NCI-H446 treated with DMSO at 0.1 percent for 48 hours (cell line): ENCODE measurements at places on chromosomes 2 and 18.

- DNase-seq: no peak
These were observed 84.2 kb downstream of the SLC8A1 start for GRCh38 chr2:40367652-40368051.

DNA sequence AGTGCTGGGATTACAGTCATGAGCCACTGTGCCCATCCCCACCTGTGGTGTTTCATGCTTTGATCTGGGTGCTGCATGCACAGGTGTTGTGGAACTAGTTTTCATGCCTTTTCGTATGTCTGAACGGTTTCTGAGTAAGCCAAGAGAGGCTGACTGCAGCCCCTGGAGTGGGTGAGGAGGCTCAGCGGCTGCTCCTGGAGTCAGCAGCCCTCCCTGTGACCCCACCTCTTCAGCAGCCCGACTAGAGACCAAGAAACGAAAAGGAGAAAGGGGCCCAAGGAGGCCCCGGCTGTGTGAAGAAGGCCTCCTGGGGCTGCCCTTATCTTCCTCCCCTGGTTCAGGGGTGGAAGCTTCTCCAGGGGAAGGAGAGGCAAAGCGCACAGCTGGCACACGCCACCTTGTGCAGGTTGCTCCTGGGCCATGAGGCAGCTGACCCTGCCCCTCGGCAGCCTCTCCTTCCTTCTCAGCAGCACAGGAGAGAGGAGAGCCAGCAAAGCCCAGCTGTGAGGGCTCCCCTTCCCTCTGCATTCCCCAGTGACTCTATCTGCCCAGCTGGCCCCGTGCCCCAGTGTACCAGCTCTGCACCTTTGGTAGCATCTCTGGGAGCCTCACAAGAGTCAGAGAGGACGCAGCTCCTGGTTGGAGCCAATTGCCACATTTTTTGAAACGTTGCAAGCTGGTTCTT, 182.5 kb upstream of the HS6ST1 start:
- DNase-seq: no peak

GRCh38 chr2:95008306-95008705, 17.2 kb upstream of the MAL start:
- no peak for DNase-seq

DNA sequence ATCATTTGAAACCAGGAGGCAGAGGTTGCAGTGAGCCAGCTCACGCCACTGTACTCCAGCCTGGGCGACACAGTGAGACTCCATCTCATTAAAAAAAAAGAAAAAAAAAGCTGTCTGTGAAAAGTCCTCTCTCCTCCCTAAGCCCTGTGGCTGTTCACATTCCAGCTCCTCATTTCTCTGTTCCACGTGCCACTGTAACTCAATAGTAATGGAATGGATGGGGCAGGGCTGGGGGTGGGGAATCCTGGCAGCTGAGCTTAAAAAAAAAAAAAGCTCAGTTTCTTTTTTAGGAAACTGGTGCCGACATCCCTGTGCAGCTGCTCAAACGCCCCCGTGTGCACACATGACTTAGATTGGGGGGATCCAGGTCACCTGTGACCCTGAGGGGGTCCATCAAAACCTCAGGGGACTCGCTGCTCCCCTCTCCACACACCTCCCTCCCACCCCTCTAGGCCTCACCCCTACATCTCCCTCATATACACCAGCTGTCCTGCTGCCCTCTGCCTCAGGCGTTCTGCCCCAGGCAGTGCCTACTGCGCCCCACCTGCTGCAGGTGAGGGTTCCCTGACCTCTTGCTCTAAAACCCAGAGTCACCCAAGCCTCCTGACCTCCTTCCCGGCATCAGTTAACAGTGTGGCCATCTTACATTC, 255.4 kb downstream of the AGAP1 start:
- DNase-seq: no peak

- no peak for DNase-seq
These were observed 172.9 kb upstream of the SETBP1 start for GRCh38 chr18:44507729-44508325.

GRCh38 chr2:215613280-215613679, 177.4 kb upstream of the FN1 start:
- no peak for DNase-seq

- DNase-seq: no peak
These were observed 350.3 kb upstream of the HS6ST1 start for GRCh38 chr2:128668946-128669345.

DNA sequence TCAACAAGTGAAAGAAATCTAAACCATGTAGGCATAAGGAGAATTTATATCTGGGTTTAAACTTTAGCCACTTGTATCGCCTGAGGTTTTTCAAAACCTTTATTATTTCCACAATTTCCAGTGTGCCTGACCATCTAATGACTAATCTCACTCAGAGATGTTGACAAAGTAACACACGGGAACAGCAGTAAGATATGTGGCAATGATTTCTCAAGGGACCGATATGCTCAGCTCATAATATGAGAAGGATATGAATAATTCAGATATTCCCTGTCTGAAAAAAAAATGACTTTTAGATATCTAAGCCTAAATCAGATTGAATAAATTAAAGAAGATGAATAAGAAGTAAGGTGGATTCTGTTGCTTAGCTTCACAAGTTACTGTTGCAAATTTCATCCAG, 43.5 kb downstream of the TMEM163 start:
- DNase-seq: no peak

DNA sequence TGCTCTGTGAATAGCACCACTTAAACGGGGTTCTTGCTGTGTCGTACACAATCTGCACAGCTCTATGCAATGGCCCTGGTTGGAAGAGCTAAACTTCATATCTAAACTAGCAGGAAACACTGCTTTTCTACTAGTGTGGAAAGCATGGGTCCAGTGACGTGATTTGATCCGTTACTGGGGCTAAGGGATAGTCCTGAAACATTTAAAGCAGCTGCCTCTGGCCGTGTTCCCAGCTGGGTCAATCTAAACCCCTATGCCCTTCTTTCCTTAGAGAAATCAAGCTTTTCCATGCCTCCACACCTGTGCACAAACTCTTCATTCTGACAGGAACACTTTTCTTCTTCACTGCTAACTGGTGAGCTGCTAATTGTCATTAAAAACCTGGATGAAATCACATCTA, 5.4 kb upstream of the IGFBP5 start:
- no peak for DNase-seq

- DNase-seq: peak; percentile 25
These were observed at the start of gene KCNK3 for GRCh38 chr2:26692279-26692896. Gene KCNK3, plus strand, starts transcription at chr2:26692722. Its CDS starts 154 bp downstream, at chr2:26692876.

- no peak for DNase-seq
These were observed 589 bp upstream of the DAW1 start for GRCh38 chr2:227870710-227871374.

DNA sequence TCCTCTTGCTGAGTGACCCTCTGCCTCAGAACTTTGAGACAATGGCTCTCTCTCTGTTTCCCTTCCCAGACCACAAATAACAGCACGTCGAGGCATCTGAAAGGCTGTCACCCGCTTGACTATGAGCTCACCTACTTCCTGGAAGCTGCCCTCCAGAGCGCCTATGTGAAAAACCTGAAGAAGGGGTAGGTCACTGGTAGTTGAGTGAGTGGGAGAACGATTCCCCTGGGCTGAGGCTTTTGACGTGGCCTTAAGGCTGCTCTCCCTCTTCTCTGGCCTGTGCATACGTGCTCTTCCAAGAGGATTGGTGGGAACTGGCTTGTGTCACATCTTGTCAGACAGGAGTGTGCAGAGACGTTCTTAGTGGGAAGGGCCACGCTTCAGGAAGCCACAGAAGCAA, 63.1 kb upstream of the MCFD2 start:
- DNase-seq: no peak

GRCh38 chr2:234714711-234715110, 217.8 kb upstream of the ARL4C start:
- no peak for DNase-seq

- no peak for DNase-seq
These were observed 7.2 kb upstream of the TMEM182 start for GRCh38 chr2:102754456-102755145.

GRCh38 chr2:30862054-30862651, 54.9 kb upstream of the CAPN13 start:
- peak; percentile 43 for DNase-seq

- no peak for DNase-seq
These were observed 756.4 kb upstream of the ID2 start for GRCh38 chr2:7925506-7925905.

DNA sequence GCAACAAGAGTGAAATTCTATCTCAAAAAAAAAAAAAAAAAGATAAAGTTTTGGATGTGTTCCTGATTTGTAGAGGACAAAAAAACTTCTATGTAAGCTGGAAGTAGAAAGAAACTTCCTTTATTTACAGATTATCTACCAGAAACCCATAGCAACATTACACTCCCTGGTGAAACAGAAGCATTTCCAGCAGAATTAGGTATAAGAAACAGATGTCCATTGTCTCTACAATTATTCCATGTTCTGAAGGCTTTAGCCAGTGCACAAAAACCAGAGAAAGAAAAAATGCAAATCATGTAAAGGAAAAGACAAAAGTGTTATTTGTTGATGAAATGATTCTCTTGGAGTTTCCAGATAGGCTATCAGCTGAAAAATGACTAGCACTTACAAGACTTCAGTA, 4.9 kb downstream of the TUBB6 start:
- no peak for DNase-seq

DNA sequence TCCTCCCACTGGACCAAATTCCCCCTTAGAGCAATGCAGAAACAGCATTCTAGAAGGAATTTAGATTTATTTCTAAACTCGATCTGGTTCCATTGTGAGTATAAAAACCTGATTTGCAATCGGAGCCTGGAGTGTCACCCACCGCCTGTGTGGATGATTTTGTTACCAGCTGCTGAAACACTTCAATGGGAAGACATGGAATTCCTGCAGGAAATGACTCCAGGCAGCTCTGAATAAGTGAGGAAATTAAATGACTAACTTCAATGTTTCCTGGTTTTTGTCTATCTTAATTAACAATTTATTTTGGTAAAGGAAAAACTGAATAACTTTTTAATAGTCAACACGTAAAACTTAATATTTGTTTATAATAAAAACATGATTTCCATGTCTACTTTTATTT, 19.3 kb downstream of the CTAGE1 start:
- no peak for DNase-seq

- DNase-seq: no peak
These were observed 32.5 kb upstream of the ARL5A start for GRCh38 chr2:151860613-151861146.

DNA sequence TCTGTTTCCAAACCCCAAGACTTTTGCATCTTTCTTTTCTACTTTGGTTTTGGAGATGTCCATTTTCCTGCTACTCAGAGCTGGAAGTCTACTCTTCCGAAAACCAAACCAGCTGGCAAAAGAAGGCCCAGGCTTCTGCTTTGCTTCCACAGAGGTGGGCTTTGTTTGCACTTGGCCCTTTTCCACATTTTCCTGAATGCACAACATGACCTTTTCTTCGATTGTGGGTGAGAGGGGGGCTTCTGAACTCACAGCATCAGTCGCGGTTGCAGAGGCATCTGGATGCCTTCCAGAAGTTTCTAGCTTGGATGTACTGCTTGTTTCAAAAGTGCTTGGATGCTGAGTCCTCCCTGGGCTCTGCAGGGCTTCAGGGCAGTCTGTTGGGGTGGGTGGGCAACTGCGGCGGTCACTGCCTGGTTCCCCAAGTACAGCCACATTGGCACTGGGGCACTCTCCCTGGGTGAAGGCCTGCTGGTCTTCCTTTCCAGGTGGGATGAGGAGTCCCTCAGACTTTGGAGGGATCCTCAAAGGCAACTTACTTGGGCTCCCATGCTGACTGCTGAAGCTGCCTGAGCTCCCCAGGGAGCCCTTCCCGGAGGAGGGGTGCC, 112.3 kb upstream of the LYPD1 start:
- DNase-seq: no peak

DNA sequence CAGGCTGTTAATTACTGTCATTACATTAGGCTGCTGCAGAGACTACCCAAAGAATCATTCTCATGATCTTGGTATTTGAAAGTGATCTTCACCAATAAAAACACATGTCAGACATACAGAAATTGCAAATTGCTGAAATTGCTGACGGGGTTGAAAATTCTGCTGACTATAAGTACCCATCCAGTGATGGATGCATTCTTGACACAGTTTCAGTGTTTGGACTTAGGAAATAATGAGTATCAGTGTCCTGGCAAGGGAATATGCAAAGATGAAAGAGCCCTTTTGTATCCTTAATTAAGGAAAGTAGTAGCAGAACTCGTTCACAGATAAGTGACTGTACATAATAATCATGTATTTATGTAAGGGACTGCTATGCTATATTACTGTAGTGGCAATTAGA, 221.1 kb upstream of the ATP5MC3 start:
- DNase-seq: no peak

DNA sequence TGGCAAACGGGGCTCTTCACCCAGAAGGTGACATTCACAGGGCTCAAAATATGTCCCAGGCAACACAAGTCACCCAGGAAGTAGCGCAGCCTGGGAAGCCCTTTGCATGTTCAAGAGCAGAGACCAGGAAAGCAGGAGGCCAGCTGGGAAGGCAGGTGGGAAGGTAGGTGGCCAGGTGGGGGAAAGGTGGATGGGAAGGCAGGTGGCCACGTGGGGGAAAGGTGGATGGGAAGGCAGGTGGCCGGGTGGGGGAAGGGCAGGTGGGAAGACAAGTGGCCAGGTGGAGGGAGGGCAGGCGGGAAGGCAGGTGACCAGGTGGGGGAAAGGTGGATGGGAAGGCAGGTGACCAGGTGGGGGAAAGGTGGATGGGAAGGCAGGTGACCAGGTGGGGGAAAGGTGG, 102.7 kb downstream of the ZNF516 start:
- no peak for DNase-seq

- DNase-seq: no peak
These were observed 29.8 kb upstream of the KDM3A start for GRCh38 chr2:86411396-86411795.

DNA sequence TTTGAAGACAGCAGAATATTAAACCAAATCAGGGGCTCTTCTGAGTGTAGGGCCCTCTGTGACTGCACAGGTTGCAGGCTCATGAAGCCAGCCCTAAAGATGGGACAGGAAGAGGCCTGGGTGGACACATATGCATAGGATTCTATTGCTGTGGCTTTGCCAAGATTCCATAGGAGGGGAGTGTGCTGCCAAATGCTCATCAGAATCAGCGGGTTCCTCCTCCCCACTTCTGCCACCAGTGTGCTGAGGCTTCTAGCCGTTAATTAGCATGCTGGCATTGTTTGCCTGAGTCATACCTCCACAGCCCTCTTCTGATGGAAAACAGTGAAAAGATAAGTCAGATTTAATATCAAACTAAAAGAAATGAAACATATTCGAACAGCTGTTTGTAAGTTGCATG, 103.9 kb upstream of the TMEFF2 start:
- DNase-seq: peak; percentile 42

- no peak for DNase-seq
These were observed 16.9 kb downstream of the QPCT start for GRCh38 chr2:37361216-37361815.

DNA sequence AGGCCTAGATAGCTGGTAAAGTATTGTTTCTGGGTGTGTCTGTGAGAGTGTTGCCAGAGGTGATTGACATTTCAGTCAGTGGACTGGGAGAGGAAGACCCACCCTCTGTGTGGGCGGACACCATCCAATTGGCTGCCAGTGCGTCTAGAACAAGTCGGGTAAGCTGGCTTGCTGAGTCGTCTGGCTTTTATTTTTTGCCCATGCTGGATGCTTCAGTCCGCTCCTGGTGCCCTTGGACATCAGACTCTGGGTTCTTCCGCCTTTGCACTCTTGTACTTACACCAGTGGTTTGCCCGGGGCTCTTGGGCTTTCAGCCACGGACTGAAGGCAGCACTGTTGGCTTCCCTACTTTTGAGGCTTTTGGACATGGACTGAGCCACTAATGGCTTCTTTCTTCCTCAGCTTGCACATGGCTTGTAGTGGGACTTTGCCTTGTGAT, 24.3 kb downstream of the DIS3L2 start:
- no peak for DNase-seq
